Fibroblast of skin of back (primary cell): ENCODE measurements at places on chromosomes 1 and 21.

GRCh38 chr1:158035976-158036583, 42.6 kb downstream of the KIRREL1 start:
- peak; percentile 53 for DNase-seq

DNA sequence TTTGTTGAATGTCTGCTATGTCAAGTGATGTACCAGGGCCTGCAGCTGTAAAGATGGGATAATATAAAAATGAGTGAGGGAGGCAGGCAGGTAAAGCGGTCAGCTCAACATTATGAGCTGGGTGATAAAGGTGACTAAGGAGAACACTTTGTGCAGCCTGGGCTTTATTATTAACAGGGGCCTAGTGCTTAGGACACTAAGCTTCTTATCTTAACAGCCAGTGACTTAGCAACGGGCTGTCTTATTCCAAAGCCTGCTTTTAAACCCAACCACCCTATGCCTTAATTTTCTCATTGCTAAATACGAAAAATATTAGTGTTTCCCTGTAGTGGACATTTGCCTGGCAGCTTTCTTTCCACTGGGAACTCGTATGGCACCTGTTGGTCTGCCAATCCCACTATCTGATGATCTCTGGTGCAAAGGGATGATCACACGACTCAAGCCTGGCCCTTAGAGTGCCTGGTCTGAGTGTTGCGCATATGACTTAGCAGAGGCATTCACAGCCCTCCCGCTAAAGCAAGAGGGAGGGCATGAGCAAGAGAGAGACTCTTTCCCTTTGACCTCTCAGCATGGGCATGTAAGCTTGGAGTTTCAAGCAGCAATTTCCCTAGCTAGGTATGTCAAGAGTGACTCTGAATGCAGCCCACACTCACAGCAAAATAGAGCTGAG, 98.6 kb upstream of the PAPPA2 start:
- no peak for DNase-seq

GRCh38 chr21:39805983-39806382, 61.0 kb downstream of the IGSF5 start:
- DNase-seq = no peak

DNA sequence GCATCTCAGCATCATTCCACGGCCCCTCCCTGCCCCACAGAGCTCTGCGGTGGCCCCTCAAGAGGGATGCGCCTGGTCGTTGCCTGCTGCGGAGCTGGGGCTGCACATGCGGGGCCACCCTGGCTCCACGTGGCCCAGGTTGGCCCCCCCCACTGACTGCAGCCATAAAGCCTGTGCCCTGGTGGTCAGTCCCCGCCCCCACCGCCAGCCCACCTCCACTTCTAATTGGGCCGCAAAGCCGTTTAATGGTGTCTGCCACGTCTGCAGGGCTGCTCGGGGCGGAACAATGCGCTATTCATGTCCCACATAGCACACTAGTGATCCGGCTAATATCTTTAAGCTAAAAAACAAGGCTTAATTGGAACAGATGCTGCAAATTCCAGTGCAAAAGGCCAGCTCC, 33.5 kb upstream of the ACTRT2 start:
- DNase-seq = no peak

GRCh38 chr1:64911326-64911725, 55.0 kb downstream of the JAK1 start:
- no peak for DNase-seq

DNA sequence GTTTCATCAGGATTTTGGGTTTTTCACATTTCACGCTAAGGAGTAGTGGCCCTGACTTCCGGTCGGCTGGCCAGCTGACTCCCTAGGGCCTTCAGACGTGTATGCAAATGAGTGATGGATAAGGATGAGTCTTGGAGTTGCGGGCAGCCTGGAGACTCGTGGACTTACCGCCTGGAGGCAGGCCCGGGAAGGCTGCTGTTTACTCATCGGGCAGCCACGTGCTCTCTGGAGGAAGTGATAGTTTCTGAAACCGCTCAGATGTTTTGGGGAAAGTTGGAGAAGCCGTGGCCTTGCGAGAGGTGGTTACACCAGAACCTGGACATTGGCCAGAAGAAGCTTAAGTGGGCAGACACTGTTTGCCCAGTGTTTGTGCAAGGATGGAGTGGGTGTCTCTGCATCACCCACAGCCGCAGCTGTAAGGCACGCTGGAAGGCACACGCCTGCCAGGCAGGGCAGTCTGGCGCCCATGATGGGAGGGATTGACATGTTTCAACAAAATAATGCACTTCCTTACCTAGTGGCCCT, 23.1 kb upstream of the TNFRSF1B start:
- peak; percentile 91 for DNase-seq

- DNase-seq = no peak
Observed at GRCh38 chr21:36507397-36508018, 27.6 kb upstream of the CLDN14 start.

DNA sequence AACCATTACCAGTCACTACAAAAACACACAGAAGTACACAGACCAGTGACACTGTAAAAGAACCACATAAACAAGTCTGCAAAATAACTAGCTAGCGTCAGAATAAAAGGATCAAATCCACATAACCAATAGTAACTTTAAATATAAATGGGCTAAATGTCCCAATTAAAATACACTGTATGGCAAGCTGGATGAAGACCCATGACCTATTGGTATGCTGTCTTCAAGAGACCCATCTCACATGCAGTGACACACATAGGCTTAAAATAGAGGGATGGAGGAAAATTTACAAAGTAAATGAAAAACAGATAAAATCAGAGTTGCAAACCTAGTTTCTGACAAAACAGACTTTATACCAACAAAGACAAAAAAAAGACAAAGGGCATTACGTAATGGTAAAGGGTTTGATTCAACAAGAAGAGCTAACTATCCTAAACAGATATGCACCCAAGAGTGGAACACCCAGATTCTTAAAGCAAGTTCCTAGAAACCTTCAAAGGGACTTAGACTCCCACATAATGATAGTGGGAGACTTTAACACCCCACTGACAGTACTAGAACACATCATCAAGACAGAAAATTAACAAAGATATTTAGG, 196.9 kb downstream of the TBX15 start:
- no peak for DNase-seq

DNA sequence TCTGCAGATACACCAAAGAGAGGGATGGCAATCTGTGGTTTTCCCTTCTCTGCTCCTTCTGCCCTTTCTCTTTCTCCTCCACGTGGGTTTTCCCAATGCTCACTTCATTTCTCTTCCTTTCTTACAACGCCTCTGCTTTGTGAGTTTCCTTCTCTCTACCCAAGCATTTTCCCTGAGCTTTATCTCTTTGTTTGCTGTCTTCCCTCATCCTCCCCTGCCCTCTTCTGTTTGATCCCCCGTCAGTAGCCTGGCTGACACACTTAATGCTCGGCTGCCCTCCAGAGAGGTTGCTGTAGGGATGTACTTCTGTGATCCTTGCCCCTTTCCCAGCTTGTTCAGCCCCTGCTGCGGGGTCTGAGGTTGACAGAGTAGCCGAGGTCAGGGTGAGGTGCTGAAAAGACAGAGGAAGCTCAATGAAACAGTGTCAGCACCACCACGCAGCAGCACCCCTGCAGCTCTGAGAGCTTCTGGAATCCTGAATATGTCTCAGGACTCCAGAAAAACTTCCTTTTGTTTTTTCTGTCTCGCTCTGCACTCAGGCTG, 6.0 kb downstream of the EDARADD start:
- no peak for DNase-seq

DNA sequence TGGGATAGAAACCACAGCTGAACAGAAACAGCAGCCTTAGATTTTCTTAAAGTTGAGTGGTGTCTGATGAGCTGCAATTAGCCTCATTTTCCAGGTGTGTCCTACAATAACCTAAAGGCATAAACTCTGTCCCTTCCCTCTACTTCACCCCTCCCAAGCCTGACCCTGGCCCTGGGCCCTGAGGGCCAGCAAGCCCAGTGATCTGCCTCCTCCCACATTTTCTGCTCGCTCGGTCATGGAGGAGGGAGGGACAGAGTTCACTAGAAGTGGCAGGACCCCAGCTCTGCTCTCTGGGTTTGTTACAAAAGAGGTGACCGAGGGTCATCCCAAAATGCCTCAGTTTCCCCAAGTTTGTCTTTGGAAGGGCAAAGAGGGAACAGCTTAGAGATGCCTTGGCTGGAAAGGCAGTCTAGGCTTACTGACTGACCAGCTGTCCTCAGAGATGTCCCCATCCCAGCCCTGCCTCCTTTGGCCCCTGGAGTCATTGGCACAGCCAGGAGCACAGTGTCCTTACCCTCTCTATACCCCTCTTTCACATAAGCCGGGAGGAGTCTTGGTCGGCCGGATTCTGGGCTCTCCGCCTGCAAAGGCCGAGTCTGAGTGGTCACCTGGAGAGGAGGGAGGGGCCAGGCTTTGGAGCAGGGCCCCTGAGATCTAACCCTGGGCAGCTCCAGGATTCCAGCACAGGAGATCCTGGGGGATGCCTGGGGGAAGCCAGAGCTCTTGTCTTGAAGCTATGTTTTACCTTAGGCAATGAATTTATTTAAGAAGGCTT, 172.7 kb downstream of the PTPRU start:
- no peak for DNase-seq

DNA sequence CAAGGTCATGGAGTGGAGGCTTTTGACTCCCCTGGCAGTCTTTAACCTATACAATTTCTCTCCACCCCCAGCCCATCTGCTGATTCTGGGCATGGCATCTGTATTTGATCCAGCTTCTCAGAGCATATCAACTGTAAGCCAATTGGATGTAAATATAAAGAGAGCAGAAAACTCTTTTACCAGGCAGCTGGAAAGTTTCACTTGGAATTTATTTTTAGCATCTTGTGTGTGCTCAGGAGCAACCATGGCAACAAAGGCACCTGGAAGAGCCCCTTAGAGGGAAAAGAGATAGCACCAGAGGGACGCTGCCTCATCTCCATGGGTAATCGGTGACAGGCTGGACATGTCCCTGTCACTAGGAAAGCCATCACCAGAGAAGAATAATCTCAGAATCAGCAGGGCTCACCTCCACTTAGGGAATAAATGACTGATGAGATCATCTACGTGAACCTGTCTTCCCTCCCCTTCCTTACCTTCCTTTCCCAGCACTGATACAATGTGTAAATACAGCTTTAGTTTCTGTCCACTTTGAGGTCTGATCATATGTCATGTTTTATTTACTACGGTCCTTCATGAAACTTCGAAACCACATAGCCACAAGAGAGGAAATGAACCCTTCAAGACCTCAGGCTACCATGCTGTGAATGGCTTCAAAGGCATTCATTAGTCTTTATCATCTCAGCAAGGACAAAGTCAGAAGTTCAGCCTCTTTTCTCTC, 25.3 kb upstream of the SIPA1L2 start:
- no peak for DNase-seq

DNA sequence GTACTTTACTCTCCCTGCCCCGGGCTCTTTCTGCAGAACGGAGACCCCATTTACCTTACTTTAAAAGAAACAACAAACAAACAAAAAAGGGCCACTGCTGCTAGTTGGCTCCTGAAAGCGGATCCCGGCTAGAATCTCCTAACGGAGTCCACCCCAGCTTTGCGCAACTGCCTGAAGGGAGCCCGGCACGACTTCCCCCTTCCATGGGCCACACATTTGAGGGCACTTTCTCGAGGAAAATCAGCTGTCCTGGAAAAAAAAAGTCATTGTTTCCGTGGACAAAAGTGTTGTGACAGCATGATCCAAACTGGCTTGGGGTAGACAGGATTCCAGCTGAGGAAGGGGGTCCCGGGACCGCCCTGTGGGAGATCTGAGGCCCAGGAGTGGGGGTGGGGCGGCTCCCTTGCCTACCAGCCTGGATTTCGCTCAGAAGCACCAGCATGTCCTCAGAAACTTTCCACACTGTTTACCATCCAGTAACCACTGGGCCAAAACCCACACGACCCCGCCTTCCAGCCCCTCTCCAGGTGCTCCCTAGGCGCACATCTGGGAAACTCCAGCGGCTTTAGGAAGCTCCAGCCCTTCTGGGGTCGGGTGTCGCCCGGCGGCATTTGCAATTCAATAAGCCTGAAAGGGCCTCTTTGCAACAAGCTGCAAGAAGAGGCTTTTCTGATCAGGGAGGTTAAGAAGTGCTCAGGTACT, 4.8 kb downstream of the RIPK4 start:
- no peak for DNase-seq

DNA sequence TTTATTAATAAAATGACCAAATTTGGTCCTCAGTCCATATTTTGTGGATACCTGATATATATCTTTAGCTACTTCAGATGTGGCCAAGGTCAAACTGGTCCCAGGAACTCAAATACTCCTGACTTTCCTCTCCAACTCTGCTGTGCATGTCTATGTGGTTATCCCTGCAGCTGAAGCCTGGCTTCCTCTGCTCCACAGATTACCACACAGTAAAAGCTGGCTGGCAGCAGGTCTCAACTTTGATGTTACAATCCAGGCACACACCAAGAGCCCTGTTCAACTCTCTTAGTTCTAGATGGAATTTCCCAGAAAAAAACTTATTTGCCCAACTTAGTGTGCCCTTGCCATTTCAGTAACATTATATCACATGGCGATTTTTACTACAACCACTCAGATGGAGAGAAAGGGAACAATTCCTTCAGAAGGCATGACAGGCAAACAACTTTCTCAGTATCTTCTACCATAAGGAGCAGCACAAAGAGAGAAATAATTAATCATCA, 479.5 kb downstream of the PLPP3 start:
- no peak for DNase-seq

GRCh38 chr1:223048026-223048425, 95.0 kb downstream of the TLR5 start:
- DNase-seq = no peak

DNA sequence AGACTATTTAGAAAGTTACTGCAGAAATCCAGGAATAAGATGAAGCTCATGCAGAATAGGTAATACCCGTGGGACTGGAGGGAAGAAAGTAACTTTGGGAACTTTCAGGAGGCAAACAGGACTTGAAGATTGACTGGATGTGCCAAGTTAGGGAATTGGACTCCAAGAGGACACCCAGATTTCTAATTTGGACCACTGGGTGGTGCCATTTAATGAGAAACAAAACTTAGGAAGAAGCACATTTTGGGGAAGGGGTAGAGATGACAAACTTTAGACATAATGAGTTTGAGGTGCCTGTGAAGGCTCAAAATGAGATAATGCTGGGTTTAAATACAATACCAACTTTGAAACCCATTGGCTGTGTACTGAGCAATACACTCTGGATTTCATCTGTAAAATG, 3.3 kb upstream of the B4GALT3 start:
- DNase-seq = peak; percentile 22
